ENCODE measurements at places on chromosomes 3 and 15. TPM values are rescaled to one million over a fixed set of nuclear protein-coding genes. Genes with fewer than 3 reads are reported as not detected.

The CD276 gene
- total RNA-seq: 87.3 TPM

The CFAP20DC gene
- total RNA-seq: 1.3 TPM

The SLC28A1 gene
- not detected for total RNA-seq

The TRH gene
- total RNA-seq: 2.5 TPM

The KLF15 gene
- 3.2 TPM for total RNA-seq

The GPR156 gene
- 0.90 TPM for total RNA-seq

The AHSG gene
- total RNA-seq: not detected

The RNU5B-1 gene
- not detected for total RNA-seq

The CCR4 gene
- total RNA-seq: not detected

The ARL13B gene
- total RNA-seq: 14.6 TPM
